Activated CD8-positive, alpha-beta memory T cell treated with anti-CD3 and anti-CD28 coated beads for 1 hour (primary cell): ENCODE measurements at places on chromosomes 1 and 21.

DNA sequence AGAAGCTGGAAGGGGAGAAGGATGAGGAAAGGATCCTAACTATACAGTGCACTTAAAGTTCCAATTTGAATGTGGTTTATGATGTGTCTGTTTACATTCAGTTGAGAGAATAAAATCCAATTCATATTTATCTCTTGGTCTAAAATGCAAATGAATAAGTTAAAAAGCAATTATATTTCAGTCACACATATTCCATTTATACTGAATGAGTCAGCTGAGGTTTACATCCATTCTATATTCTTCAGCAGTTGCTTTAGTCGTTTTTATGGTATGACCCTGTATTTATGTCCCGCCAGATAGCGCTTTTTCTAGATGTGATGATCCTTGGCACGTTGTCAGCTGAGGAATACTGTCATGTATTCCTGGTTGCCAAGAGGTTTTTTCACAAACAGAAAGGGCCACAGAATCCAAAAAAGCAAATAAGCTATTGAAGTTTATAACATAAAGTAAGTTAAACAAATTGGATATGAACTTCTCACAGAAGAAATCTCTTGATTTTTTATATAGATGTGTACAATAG lies 866.2 kb downstream of the NCAM2 start:
- no peak for DNase-seq

- DNase-seq = no peak
Measured at GRCh38 chr1:116991171-116991845, 10.3 kb upstream of the CD101 start.

GRCh38 chr1:207047505-207047904 lies 3.5 kb downstream of the YOD1 start:
- DNase-seq = no peak

- no peak for DNase-seq
Measured at GRCh38 chr1:971751-972506, 5.6 kb downstream of the PLEKHN1 start.

GRCh38 chr1:169089776-169090175 lies 16.7 kb upstream of the ATP1B1 start:
- no peak for DNase-seq

GRCh38 chr1:182292193-182292741 lies 99.3 kb downstream of the GLUL start:
- no peak for DNase-seq

DNA sequence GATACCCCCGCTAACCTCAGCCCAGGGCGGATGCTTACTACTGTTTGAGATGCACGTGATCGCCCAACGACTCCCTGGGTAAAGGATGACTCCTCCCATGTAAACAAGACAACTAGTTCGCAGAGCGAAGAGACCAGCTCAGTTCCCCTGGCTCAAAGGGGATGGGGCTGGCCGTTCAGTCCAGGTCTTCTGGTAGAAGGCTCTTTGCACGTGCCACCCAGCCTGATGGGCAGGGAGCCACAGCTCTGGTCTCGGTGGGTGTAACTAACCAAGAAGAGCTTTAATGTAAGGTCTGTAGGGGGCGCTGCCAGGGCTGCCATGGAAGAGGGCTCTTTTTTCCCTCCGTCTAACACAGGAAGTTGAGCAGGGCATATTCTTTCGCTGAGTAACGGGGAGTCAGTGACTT lies 49.4 kb upstream of the PARP1 start:
- peak; percentile 11 for DNase-seq

GRCh38 chr1:98268316-98268715 lies 347.5 kb upstream of the DPYD start:
- no peak for DNase-seq

DNA sequence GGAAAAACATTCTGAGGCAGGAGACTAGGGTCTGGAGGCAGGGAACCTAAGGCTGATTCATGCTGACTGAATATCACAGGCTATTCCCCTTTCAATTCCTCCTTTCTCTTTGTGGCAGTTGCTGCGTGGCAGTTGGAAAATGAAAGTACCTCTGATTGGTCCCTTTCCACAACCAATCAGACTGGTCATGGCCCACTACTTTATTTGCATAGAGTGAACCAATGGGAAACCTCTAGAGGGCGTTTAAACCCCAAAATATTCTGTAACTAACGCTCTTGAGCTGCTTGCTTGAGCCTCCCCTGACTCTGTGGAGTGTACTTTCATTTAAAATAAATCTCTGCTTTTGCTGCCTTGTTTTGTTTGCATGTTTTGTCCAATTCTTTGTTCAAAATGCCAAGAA lies 27.7 kb upstream of the VN1R5 start:
- DNase-seq = no peak

DNA sequence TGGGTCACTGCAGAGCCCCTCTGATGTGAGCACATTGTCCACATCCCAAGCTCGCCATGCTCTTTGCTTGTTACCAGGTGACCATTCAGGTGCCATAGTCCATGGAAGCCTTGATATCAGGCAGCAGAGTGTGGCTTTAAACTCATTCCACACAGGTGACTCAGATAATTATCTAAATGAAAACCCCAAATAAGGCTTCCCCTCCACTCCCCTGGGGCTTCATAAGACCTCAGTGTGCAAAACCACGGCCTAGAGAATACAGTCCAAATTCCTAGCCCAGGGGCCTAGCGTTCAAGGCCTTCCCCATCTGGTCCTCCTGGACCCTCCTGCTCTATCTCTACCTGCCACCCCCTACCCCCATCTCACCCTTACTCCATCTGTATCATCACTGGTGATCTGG lies 97.1 kb downstream of the ARHGEF10L start:
- no peak for DNase-seq

GRCh38 chr1:81834268-81834667 lies 33.5 kb downstream of the ADGRL2 start:
- no peak for DNase-seq

- no peak for DNase-seq
Measured at GRCh38 chr1:48966583-48966982, 189.9 kb upstream of the BEND5 start.

- no peak for DNase-seq
Measured at GRCh38 chr1:62184336-62184735, 10.3 kb upstream of the L1TD1 start.

GRCh38 chr1:189654906-189655305 lies 822.8 kb downstream of the BRINP3 start:
- no peak for DNase-seq

GRCh38 chr1:152880907-152881306 lies 2.8 kb downstream of the SMCP start:
- DNase-seq = no peak

DNA sequence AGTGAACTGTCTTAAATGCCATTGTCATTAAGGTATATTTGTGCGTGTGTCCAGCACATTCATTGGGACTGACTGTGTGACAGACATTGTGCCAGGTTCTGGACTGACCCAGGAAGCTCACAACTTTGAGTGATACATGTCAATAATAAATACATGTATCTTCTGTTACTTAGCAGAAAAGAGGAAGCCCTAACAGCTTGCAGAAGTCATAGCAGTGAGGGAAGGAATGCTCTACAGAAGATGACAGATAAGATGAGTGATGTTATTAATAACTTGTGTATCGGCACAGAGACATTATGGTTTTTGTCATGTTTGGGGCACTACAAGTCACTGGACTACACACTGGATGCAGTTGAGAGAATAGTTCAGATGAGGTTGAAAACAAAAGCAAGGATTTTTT lies 1.2 kb upstream of the SRSF11 start:
- DNase-seq = no peak

- no peak for DNase-seq
Measured at GRCh38 chr1:63902844-63903589, 129.2 kb downstream of the ROR1 start.

DNA sequence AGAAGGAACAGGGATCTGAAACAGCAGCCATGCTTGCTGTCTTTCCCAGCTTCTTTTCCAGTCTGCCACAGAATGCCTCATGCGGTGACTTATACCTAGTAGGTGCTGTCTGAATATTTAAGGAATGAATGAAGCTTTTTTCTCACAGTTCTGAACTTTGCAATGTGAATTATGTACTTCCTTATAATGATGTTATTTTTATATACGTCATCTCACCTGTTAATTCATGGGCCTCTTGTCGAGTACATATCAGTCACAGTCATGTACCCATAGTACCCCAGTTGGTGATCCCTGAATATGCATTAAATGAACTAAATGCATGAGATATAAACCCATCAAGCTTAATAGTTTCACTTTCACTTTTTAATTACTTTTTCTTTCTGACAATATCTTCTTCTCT lies 132.7 kb downstream of the NTNG1 start:
- no peak for DNase-seq

DNA sequence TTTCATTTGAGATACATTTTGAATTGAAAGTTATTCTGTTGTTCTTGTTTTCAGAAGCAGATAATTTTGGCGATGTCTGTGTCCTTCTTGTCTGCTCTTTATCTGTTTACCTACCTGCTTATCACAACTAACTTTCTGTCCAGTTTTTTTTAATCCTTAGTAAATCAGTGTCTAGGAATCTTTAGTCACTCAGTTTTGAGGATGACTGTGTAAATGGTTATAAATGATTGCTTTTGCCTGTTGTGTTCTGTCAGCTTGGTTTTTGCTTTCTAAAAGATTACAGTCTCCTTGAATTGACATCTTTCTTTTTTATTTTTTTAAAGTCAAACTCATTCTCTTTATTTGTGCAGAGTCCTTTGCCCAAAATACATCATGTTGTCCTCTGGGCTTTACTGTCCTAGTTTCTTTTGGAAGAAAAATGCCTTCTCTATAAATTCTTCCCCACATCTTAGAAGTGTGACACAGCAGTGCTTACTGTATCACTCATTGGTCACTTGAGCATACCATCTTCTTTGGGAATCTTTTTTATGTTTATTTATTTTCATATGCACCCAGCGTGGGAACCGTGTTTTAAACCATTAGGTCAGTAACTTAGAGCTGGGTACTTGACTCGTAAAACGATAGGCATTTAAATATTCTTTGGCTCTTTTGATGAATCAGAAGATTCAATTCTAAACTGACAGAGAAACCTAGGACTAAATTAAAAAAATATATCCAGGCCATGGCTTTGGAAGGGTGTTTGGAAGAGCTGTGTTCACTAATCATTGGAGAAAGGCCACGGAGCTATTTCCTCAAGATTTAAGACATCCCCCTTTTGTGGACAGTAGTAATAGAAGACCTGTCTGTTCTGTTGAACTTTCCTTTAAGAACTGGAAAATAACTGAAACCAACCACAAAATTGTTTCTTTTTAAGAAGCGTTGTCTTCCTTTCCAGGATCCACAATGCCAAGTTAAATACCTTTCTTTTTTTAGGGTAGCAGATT lies 20.9 kb downstream of the LAMC1 start:
- DNase-seq = no peak

- no peak for DNase-seq
Measured at GRCh38 chr1:230861489-230861888, 6.8 kb downstream of the C1orf198 start.

DNA sequence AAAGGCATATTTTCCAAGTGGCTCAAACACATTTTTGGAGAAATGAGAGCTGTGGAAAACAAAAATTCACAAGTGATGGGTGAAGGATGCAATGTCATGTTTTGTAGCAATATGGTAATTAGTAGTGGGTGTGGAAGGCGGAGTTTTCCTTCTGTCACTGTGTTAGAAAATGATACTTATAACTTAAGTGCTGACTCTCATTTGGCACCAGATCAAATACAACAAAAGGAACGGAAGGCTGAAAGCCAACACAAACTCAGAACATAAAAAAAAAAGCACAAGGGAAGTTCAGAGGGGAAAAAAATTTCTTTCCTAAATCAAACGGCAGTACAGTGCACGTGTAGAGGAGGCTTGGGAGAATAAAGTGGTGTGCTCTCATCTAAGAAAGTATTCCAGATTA lies at the start of gene TNFSF18:
TSS of gene TNFSF18 (minus strand) at position 77 of the 400 bp plus-strand sequence. CDS start at position 32, 45 bp downstream.
- no peak for DNase-seq

DNA sequence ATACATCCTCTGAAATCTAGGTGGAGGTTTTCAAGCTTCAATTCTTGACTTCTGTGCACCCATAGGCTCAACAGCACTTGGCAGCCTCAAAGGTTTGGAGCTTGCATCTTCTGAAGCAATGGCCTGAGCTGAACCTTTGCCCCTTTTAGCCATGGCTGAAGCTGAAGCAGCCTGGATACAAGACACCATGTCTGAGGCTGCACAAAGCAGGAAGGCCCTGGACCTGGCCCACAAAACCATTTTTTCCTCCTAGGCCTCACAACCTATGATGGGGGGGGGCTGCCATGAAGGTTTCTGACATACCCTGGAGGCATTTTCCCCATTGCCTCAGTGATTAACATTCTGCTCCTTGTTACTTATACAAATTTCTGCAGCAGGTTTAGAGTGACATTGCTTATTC lies 173.3 kb upstream of the PRMT6 start:
- DNase-seq = no peak

DNA sequence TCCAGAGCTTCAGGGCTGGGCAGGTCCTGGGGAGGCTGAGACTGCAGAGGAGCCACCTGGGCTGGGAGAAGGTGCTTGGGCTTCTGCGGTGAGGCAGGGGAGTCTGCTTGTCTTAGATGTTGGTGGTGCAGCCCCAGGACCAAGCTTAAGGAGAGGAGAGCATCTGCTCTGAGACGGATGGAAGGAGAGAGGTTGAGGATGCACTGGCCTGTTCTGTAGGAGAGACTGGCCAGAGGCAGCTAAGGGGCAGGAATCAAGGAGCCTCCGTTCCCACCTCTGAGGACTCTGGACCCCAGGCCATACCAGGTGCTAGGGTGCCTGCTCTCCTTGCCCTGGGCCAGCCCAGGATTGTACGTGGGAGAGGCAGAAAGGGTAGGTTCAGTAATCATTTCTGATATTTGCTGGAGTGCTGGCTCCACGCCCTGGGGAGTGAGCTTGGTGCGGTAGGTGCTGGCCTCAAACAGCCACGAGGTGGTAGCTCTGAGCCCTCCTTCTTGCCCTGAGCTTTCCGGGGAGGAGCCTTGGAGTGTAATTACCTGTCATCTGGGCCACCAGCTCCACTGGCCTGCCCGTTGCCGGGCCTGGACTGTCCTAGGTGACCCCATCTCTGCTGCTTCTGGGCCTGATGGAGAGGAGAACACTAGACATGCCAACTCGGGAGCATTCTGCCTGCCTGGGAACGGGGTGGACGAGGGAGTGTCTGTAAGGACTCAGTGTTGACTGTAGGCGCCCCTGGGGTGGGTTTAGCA lies 9.3 kb downstream of the MYBPH start:
- no peak for DNase-seq

- DNase-seq = no peak
Measured at GRCh38 chr1:54861070-54861761, 25.8 kb downstream of the DHCR24 start.

GRCh38 chr1:77220687-77221463 lies 1.6 kb upstream of the PIGK start:
- DNase-seq = no peak

- no peak for DNase-seq
Measured at GRCh38 chr1:207649865-207650580, 5.1 kb downstream of the CR1L start.

DNA sequence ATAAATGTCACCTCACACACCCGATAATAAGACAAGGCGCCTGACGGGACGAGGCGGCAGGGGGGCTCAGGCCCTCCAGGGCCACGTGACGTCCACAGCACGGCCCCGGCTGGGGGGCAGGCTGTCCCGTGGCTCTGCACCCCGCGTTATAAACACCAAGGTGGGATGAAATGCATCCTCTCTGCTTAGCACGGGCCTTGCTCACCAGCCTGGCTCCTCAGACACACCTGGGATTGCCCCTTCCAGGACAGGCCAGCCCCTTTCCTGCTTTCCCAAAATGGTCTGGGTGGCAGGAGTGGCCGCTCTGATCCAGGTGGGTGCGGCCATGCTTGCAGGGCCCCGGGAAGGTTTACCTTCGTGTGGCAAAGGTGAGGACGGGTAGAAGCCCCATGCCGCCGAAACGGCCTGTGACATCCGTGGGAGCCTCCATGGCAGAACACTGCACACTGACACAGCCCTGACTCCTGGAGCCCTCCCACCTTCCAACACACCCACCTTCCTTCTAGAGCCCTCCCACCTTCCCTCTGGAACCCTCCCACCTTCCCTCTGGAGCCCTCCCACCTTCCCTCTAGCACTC lies 35.9 kb downstream of the SLC19A1 start:
- DNase-seq = no peak
